MG63 (cell line): ENCODE measurements at places on chromosomes 5 and 9. TPM values are rescaled to one million over a fixed set of nuclear protein-coding genes. Genes with fewer than 3 reads are reported as not detected.
A peak's percentile ranks its signal among the peaks of the same experiment; 100 is the strongest.

DNA sequence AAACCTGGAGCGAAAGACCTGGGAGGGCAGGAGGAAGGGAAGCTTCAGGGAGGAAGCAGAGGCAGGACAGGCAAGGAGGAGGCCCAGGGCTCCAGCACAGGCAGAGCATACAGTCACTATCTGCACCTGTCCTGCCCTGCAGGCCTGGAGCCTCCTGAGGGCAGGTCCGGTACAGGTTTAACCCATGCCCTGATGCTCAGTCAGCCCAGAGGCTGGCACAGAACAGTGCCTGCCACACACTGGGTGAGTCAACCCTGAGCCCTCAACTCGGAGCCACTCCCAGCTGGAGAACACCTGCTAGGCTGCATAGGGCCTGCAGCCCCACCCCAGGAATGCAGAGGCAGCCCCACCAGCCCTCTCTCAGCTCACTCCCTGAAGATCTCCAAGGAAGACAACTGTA is 161.5 kb upstream of the PHYKPL start:
- peak; percentile 77 for DNase-seq

- no peak for DNase-seq
Observed at GRCh38 chr9:27468462-27469110, 55.5 kb upstream of the IFNK start.

GRCh38 chr9:90037146-90037797 is 432.5 kb downstream of the GADD45G start:
- no peak for DNase-seq

DNA sequence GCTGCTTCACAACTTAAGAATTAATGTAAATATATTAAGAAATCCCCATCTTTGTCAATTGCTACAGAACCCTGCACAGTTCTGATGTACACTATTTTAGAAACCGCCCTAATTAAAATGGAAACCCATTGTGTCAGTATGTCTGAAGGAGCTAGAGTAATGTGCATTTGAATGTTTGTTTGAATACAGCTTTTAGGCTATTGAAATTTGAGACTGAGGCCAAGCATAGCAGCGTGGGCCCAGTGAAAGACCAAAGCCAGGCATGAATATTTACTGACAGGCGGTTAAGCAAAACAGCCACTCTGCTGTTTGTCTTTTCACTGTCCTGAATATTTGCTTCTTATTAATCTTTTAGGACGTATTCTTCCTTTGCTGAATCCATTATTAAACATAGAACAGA is 252.3 kb downstream of the IZUMO3 start:
- no peak for DNase-seq

DNA sequence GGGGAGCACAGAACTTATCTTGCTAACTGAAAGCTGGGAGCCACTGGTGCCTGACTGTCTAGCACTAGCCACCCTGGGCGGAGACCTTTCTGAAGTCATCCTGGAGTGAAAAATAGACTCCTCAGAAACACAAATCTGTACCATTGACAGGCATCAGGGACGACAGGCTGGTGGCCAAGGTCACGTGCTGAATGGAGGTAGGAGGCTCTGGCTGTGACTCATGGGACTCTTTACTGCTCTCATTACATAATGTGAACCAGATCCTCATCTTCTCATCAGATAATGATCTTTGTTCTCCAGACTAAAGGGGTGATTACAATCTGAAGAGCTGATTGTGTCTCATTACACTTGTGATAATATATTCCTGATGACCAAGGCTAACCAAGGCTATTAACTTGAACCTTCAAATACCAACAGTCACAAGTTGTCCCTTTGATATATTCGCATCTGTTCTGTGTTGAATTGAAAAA is 91.8 kb downstream of the SEMA5A start:
- peak; percentile 34 for DNase-seq

DNA sequence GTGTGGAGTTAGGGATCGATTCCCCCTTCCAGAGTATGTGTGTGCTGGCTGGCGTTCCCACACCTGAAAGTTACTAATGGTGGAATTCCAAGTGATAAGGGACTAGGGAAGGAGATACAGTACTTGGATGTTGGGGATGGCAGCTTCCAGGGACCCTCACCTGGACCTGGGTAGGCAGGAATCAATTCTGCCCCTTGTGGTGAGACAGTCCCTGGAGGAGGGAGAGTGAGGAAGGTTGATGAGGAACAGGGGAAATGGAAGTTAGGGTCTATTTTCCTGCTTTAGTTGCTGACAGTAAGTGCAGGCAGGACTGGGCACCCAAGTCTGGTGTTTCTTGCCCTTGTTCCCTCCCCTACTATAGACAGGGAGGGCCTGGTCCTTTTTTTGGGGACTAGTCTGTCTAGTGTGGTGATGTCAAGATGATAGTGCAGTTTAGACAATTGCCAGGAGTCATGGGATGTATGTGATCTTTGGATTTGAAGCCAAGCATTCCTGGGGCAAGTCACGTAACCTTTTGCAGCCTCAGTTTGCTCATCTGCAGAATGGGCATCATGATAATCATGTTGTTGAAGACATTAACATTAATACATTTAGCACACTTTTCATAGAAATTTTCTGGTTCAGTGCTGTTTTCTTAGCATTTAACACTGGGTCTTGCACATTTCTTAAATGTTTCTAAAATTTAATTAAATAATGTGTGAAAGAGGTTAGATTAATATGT is 51.7 kb downstream of the DAB2IP start:
- no peak for DNase-seq

GRCh38 chr9:128383007-128383753 is 12.0 kb downstream of the URM1 start:
- DNase-seq: no peak

- no peak for DNase-seq
Observed at GRCh38 chr5:360257-361027, 38.9 kb downstream of the AHRR start.

GRCh38 chr9:89825669-89826068 is 220.9 kb downstream of the GADD45G start:
- DNase-seq: no peak

DNA sequence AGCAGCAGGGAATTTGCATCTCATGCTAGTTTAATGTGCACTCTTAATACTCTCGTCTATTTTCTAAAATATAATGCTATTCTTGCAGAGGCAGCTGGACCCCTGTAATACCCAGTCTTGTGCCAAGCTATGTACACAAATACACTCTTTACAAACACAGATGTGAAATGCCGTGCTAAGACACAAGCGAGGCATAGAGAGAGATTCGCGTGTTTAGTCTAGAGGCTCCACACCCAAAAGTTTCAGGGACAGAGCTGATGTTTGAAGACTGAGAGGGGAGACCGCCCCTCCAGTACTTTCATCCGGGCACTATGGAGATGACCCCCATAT is 1.2 kb downstream of the DPYSL3 start:
- DNase-seq: no peak

DNA sequence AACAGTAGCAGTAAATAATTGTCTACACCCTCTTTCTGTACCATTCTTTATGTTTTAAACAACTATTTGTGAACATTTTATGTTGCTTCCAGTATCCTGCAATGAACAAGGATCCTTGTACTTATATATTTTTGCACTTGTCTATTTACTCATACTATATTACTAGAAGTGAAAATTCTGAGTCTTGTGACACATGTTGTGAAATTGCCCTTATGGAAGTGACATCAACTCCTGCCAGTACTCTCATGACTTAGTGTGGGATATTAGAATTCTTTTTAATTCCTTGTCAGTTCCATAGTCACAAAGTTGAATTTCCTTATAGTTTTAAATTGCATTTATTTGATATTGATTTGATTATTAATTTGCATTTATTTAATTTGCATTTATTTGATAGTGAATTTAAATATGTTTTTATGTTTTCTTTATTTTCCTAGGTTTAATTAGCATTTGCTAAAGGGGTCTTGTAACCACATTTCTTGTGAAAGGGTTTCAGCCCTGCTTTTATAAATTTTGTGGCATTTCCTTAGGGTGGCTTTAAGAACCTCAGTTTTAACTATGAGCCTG is 27.7 kb downstream of the PARP8 start:
- DNase-seq: no peak

- DNase-seq: no peak
Observed at GRCh38 chr9:1173211-1173610, 123.1 kb downstream of the DMRT2 start.

DNA sequence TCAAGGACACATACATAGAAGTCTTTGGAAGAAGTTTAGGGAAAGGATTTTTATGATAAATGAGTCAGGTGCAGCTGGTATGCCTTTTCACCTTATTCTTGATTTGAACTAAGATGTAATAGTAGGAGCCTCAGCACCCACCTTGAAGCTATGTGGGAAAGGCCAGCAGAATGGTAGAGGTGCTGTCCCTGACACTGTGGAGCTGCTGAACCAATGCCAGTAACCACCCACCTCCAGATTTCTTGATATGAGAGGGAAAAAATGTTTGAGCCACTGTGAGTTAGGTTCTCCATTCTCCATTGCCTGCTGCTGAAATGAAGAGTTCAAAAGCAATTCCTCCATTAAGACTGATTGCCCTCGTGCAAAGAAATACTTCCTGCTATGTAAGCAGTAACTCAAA is 12.2 kb upstream of the HMGCR start:
- no peak for DNase-seq

DNA sequence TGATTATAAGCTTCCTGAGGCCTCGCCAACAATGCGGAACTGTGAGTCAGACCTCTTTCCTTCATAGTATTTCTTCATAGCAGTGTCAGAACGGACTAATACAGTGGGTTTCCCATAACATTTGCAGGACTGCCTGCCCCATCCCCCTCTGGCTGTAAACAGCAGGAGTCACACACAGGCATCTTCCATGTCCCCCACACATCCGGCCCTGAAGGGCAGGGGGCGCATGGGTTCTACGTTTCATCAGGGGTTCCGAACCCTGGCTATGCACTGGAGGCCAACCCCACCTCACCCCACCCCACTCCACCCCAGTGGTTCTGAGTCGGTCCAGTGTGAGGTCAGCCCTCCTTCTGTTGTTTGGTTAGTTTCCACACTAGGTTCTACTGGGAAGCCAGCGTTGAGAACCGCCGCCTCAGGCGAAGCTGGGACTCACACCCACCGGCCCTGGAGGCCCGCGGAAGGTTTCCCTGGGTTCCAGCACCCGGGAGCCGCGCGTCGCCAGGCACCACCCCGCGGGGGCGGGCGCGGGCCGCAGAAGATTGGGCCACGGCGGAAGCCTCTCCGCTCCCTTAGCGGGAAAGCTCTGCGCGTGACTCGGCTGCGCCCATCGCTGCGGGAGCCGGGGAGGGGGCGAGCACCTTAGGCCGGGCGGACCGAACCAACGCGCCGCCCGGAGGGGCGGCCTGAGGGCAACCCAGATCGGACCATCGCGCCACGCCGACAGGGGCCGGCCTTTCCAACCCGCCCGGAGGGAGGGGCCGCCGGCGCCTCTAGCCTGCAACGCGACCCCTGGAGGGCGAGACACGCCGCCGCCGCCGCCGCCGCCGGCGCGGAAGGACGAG is at the start of gene RUSC2:
Gene RUSC2 (plus strand): TSS at position 799 of the 842 bp plus-strand sequence. CDS start 56,411 bp downstream, outside the sequence.
- DNase-seq: peak; percentile 100

NPDC1 gene
- total RNA-seq: 86.9 and 253 TPM in 2 replicates

PHF24 gene
- not detected in 2 replicates for total RNA-seq

GRCh38 chr5:136123236-136123768 is 9.3 kb upstream of the SMAD5 start:
- no peak for DNase-seq

DNA sequence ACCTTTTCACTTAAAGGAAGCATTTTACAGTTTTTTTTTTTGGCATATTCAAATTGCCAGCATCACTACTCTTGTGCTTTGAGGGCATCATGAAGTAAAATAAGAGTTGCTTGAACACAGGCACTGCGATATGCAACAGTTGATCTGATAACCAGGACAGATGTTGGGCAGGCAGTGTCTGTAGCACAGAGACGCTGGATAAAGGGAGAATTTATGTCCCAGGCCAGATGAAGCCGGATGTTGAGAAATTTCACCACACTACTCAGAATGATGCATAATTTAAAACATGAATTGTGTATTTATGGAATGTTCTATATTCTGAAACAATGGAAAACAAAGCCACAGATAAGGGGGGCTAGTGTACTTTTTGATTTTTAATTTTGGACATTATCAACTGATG is 71.4 kb downstream of the SLC12A2 start:
- DNase-seq: no peak

GRCh38 chr9:129979071-129979745 is 63.8 kb downstream of the FNBP1 start:
- no peak for DNase-seq

PCDHA10 gene
- not detected in 2 replicates for total RNA-seq

- DNase-seq: peak; percentile 88
Observed at GRCh38 chr5:134435560-134435959, 23.9 kb upstream of the CDKN2AIPNL start.

DNAH5 gene
- 1.3 and 1.6 TPM in 2 replicates for total RNA-seq

DNA sequence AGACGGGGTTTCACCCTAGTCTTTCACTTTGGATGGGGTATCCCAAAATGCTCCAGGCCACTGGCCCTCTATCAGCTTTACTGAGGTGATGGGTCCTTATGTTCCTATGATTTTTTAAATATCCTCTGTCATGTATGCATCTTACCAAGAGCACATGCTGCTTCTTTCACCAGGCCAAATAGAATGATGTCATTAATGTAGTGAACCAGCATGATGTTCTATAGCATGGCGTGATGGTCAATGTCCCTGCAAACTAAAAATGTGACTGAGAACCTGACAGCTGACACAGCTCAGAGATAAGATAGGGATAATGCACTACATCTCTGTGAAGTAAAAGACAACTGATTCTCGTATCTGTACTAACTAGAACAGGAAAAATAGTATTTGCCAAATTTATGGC is 103.6 kb downstream of the SLC1A3 start:
- DNase-seq: no peak
